ENCODE measurements at places on chromosomes 4 and X. TPM values are rescaled to one million over a fixed set of nuclear protein-coding genes. Genes with fewer than 3 reads are reported as not detected.

TNIP3 gene
- 0.21 TPM for total RNA-seq

FOXO4 gene
- total RNA-seq = 9.4 TPM

NKX3-2 gene
- total RNA-seq = 0.37 TPM

GLUD2 gene
- 3.3 TPM for total RNA-seq

CSAG1 gene
- total RNA-seq = not detected

GC gene
- not detected for total RNA-seq

ATP2B3 gene
- total RNA-seq = 0.69 TPM

UNC5C gene
- total RNA-seq = 31.5 TPM

CFI gene
- 52.0 TPM for total RNA-seq

TIGD4 gene
- 2.9 TPM for total RNA-seq

ASIC5 gene
- not detected for total RNA-seq

SLC25A53 gene
- total RNA-seq = 23.7 TPM

GPC3 gene
- 192 TPM for total RNA-seq

NXF2B gene
- total RNA-seq = not detected

NR0B1 gene
- total RNA-seq = not detected

IL3RA gene
- total RNA-seq = 2.5 TPM

DDIT4L gene
- total RNA-seq = 10.4 TPM

SEPTIN11 gene
- total RNA-seq = 199 TPM

GAGE12E gene
- not detected for total RNA-seq

LAMTOR3 gene
- 68.4 TPM for total RNA-seq

HS3ST1 gene
- 3.0 TPM for total RNA-seq

MAGEA9B gene
- total RNA-seq = not detected

MAOB gene
- total RNA-seq = 12.3 TPM

STARD8 gene
- 6.5 TPM for total RNA-seq

CNGA1 gene
- total RNA-seq = 8.2 TPM

PDLIM3 gene
- total RNA-seq = 456 TPM

PNMA6A gene
- 1.7 TPM for total RNA-seq

WAS gene
- total RNA-seq = 1.0 TPM

FAT4 gene
- 118 TPM for total RNA-seq

MAGEE2 gene
- total RNA-seq = 0.74 TPM

NPY5R gene
- total RNA-seq = 0.53 TPM

P2RY4 gene
- 0.74 TPM for total RNA-seq

ASB5 gene
- 40.0 TPM for total RNA-seq

GYG2 gene
- 5.8 TPM for total RNA-seq

PCYT1B gene
- 3.2 TPM for total RNA-seq

MAGEA12 gene
- not detected for total RNA-seq

HADH gene
- total RNA-seq = 28.1 TPM
